T-helper 2 cell (primary cell): ENCODE measurements at places on chromosomes 4 and X.

- peak; percentile 7 for DNase-seq
Observed at GRCh38 chr4:1200425-1201035, 28.1 kb upstream of the SPON2 start.

DNA sequence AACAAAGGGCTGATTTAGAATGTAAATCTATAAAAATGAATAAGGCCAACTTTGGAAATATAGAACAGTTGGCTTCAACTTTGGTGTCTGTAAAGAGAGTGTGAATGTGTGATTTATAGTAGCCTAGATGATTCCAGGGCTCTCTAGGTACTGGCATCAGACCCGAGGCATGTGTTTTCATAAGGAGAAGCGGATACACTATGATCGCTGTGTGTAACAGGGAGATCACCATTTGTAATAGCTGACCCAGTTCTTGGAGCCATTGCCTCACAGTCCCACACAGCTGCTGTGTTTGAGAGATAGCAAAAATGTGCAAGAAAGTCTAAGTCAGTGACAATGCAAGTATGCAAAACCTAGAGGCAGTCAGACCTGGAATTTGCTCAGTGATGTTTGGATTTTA lies 135.1 kb downstream of the REPS2 start:
- DNase-seq, result no peak

DNA sequence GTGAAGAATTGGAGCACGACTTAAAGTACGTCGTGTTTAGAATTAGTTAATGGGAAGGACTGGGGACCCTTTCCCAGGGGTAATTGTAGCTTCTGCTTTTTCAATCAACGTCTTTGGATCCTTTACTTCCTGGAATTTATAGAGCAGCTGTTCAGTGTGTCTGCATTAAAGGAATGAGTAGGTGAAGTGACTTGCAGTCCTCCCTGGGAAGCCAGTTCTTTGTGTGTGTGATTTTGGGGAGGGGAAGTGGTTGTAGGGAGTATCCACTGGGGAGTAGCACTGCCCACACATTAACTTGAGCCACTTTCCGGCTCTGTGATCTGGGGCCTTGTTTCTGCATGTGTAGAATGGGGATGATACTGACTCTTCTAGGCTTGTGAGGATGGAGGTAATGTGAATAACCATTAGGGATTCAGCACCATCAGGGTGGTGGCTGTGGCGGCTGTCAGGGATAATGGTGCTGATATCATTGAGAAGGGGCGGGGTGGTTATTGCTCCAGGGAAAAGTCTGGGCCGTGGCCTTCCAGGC lies 54.7 kb downstream of the TMEM131L start:
- DNase-seq, result no peak

- no peak for DNase-seq
Observed at GRCh38 chr4:64682481-64682880, 273.2 kb upstream of the TECRL start.

DNA sequence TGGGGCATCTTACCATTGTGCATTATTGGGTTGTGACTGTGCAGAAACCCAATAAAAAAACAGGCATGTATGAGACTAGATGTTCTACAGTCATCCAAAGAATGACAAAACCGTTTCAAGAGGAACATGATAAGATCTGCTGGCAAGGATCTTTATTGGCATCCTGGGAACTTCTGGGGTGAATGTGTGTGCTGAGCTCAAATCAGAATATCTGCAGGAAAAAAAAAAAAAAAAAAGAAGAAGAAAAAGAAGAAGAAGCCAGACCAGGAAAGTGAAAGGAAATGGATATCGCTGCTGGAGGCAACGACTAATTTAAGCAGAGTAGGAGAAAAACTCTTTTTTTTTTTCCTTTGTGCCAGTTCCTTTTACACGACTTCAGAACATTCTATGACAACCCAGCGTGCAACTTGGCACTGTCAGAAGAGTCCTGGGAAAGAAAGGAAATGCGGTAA lies 484.2 kb upstream of the BOD1L1 start:
- no peak for DNase-seq

DNA sequence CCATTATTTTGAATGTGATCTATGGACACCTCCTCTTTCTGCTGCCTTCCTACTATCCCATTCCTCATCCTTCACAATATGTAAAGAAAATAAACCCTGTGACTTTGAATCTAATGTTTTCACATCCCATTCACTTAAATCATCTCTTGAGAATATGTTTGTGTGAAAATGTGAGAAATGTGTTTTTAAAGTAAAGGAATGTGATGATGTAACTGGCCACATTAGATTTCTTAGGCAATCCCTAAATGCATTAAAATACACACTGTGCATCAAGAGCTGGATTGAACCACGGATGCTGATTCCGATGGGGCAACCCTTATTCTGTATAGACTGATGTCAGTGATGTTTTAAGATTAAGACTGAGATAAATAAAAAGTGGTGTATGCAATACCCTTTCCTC lies 558.9 kb upstream of the TENM3 start:
- no peak for DNase-seq

GRCh38 chr4:6183740-6184139 lies 16.6 kb downstream of the JAKMIP1 start:
- DNase-seq, result peak; percentile 91

- DNase-seq, result no peak
Observed at GRCh38 chr4:20506827-20507226, 193.4 kb upstream of the PACRGL start.

GRCh38 chrX:111041018-111041462 lies 55.0 kb upstream of the PAK3 start:
- DNase-seq, result no peak

- DNase-seq, result no peak
Observed at GRCh38 chr4:104815665-104816064, 321.0 kb upstream of the CXXC4 start.

GRCh38 chr4:55249476-55249875 lies 96.6 kb upstream of the SRD5A3 start:
- DNase-seq, result no peak

GRCh38 chr4:138241281-138242075 lies 671 bp downstream of the SLC7A11 start:
- DNase-seq, result peak; percentile 13

- DNase-seq, result no peak
Observed at GRCh38 chr4:154709550-154709949, 34.2 kb upstream of the LRAT start.

DNA sequence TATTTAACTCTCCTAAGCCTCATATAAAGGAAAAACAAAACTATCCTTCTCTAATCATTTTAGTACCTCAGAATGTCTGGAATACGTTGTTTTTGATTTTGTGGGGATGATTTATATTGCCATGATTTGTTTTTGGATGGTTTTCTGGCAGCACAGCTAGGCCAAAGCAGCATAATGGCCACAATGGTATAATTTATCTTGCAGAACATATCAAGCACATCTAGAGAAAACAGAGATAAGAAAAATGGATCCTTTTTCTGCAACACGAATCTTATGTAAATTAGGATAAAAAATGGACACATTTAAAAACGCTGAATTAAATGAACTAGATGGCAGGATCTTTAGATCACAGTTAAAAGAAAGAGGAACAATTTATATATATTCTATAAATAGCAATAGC lies 269.9 kb upstream of the FAT4 start:
- DNase-seq, result no peak

DNA sequence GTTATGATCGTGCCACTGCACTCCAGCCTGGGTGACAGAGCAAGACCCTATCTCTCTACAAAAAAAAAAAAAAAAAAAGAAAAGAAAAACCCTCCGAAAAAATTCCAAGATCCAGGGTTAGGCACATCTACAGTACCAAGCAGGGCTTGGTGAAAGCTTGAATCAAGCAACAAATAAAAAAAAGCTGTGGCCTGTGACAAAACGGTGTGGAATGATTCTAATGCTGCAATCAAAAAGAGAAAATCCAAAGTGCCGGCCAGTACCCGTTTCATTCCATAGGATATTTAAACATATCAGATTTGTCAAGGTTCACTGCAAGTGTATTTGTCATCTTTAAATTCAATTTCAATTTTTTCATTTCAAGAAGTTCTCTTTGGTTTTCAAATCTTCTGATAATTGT lies 20.5 kb downstream of the RWDD4 start:
- no peak for DNase-seq

- no peak for DNase-seq
Observed at GRCh38 chrX:70252491-70252890, 7.5 kb downstream of the P2RY4 start.

GRCh38 chr4:186132577-186133242 lies 28.2 kb downstream of the FAM149A start:
- DNase-seq, result no peak

DNA sequence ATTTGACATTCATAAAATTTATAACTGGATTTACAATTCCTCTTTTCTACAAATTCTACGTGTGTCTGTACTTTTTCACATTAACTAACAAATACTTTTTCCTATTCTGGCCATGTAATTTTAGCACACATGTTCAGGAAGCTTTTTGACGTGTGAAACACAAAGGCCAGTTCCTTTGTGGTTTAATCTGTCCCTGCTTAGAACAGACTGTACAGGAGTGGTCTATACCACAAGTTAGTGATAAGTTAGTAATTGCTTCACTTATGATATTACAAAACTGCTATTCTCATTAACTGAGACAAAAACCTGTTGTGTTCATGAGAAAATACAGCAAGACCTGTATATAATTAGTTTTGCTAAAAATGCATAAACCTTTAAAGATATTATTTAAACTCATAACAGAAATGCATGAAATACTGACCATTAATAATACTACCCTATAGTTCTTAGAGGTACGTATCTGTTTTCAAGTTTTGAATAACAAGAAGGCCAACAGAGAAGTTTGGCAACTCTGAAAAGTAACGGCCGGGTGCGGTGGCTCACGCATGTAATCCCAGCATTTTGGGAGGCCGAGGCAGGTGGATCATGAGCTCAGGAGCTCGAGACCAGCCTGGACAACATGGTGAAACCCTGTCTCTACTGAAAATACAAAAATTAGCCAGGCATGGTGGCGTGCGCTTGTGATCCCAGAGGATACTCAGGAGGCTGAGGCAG lies 13.7 kb upstream of the AREG start:
- no peak for DNase-seq

DNA sequence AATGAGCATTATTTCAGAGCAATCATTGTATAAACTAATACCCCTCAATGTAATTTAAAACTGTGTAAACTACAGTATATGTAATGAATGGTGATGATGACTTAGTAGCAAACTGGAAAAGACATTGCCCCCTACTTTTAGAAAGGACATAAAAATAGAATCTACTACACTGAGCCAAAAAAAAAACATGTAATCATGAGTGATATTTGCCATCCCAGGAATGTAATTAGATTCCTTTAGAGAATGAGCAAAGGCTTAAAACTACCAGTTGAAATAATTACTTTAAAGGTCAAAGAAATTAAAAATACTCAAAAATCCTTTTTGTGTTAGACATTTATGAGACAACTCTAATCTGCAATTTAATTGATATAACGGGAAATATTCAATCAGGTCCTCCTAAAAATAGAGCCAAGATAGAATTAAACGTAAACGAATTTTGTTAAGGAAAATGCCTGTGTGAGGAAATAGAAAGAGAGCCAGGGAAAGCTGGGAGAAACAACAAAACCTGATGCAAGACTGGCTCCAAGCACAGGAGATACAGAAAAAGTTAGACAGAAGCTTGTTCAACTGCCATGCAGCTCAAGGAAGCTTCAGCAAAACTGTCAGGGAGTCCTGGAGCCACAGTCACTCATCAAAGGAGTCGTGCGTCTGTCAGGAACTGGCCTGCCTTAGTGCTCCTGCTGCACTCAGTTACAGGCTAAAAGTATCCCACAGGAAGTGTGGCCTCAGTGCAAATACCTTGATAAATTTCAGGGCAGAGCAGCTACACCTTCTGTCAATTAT lies 655.7 kb upstream of the INTU start:
- DNase-seq, result no peak
